CMK (cell line): ENCODE measurements at places on chromosomes 12 and 14.
A peak's percentile ranks its signal among the peaks of the same experiment; 100 is the strongest.

DNA sequence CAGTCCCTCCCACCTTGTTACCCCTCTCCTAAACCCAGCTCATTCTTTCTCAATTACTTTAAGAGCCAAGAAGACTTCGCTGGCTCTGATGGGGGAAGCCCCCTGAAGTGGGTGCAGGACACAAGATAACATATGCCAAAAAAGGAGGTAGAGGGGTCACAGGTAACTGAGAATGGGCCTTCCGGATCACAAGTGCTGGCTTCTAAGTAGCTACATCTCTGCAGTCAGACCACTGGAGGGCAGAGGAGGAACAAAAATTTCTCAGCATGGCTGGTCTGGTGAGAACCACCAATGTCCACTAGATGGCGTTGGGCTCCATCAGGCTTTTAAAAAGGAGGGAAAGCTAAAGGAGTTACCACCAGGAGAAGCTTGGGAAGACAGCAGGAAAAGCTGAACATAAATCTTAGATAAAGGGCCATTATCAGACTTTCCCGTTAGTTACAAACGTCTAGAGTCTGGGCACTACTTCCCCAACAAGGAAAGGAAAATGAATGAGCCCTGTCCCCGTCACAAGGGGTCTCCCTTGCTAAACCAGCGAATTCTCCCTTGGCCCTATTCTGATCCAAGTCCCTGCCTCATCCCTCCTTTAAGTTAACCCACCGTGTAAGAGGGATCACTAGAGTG, 11.6 kb upstream of the CDH24 start:
- DNase-seq = peak; percentile 51

- no peak for DNase-seq
Observed at GRCh38 chr14:91333650-91334039, 84.0 kb downstream of the CCDC88C start.

GRCh38 chr12:64753427-64753826, 5.8 kb downstream of the GNS start:
- DNase-seq = no peak

GRCh38 chr14:50608302-50608851, 48.4 kb downstream of the ATL1 start:
- DNase-seq = no peak

- no peak for DNase-seq
Observed at GRCh38 chr12:90987101-90987500, 17.7 kb downstream of the EPYC start.

- no peak for DNase-seq
Observed at GRCh38 chr14:22475381-22475780, 113.6 kb downstream of the DAD1 start.

DNA sequence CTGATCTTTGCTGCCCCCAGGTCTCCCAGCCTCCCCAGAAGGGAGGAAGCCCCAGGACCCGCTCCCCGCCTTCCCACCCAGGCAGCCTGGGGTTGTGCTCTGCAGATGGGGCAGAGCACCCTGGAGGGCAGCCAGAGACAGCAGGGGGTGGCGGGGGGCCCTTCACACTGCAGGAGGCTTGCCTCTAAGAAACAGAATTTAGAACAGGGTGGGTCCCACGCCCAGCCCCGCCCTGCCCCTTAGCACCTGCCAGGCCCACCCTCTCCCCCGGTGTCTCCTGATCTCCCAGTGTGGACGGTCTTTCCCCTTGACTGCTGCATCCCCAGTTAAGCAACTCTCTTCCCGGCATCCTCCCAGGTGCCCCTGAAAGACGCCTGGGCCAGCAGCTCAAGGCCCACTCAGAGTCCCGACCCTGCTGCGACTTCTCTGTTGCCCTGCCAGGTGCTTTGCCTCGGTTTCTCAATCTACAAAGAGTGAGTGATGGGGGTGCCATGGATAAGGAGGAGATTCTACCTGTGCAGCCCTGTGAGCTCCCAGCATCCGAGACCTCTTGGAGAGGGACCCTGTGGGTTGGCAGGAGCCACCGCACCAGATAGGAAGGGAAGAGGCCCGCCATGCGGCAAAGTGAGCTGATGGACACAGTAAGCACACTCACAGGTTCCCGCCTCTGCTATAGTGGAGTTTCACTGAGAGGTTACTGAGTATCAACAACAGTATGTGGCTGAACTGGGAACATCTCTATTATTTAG, 327.1 kb upstream of the FKBP4 start:
- DNase-seq = no peak

DNA sequence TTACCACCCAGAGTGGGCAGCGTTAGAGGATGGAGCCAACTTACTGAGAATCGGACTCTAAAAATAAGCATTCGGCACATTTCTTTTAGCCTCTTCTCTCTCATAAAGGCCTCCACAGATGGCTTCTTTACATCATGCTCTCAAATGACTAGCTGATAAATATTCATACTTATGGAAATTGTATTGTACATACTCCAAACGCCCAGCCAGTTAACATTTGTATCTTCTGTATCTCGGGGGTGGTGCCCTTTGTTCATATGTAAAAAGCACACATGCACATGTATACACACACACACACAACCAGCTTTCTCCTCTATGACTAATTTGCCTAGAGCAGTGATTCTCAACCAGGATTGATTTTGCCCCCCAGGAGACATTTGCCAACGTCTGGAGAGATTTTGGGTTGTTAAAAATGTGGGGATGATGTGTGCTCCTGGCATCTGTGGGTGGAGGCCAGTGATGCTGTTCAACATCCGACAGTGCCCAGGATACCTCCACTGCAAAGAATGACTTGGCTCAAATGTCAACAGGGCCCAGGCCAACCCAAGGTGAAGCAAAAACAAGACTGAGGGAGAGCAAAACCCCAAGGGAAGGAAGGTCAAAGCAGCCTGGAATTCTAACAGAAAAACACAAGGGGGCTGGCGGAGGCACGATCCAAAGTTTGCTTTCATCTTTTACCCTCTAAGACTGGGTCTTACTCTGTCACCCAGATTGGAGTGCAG, 15.2 kb upstream of the CDK2AP1 start:
- no peak for DNase-seq

DNA sequence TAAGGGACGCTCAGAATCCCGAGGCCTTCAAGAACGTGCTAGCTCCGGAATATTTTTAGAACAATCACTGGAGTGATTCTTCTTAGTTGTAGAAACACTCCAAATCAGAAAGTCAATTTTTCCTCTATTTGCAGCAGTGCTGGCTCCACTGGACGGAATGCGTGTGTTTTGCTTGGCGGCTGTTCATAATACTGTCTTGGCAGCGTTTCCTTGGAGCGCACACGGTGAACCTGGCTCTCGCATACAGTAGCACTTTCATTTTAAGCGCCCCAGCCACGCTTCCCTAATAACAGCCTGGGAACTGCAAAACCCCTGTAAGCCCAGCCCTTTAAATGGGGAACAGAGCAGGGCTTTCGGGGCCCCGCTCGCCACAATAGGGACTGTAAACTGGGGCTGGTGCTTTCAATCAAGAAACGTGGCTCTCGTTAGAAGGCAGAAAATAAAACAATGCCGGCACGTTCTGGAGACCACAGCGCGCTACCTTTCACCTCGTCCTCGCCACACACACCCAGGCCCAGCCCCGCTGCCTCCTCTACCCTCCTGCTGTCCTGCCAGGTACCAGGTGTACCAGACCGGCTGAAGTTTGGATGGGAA, 79.9 kb downstream of the BCL11B start:
- no peak for DNase-seq

DNA sequence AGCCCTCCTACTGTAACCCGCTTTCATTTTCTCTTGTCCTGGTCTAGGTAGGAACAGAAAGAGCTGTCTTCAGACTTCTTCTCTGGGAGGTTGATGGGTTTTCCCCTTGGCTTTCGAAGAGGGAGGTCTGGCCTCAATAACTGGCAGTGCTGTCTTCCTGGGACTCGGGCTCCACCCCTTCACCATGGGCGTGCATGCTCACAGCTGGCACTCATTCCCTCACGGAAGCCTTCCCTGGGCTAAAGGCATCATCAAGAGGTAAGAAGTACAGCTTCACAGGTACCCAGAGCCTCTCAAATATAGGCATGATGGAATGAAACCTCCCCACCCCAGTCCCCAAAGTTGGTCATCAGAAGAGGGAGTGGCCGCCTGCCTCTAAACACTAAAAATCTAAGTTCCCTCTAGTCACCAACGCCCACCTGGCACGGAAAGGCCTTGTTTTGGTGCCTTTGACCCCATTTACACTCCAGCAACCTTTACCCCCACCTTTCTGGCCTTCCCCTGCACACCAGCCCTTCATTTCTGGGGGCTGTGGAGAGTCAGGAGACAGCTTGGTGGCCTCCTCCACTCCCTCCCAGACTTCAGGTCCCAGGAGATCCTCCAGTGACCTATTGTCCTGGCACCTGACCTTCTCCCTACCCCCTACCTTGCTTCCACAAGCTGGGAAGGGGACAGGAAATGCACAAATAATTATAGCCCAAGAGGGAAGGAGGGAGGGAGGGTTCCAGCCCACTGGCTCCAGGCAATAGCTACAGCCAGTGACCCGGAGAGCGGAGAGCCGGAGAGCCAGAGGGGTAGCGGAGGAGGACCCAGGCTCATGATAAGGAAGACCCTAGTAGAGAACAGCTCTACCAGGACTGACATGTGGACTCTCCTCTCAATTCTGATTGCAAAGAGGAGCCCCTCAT, 2.8 kb downstream of the RAPGEF3 start:
- DNase-seq = no peak

DNA sequence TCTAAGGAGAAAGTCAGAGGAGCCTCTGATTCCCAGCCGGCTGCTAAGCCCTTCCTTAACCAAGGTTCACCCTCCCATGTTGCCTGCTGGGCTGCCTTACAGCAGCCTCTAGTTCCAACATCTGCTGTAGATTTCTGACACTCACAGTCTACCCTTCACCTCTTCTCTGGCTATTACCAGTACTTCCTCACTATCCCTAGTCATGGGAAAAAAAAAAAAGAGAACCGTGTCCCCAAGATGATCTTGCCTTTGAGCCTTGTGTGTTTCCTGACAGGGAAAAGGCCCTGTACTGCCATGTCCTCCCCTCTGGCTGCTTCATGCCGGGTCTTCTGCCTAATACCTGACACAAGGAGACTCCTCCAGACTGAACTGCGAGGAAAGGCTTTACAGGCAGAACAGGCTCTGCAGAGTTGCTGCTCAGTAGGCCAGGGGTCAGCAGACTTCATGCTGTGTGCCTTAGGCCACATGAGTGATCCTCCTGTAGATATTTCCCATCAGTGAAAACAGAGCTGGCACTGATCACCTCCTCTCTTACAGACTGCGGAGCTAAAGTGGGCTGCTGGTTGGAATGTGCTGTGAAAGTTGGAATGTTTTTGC, 46.8 kb downstream of the PRKCH start:
- DNase-seq = no peak

- DNase-seq = no peak
Observed at GRCh38 chr12:65827827-65828231, 3.5 kb downstream of the HMGA2 start.

DNA sequence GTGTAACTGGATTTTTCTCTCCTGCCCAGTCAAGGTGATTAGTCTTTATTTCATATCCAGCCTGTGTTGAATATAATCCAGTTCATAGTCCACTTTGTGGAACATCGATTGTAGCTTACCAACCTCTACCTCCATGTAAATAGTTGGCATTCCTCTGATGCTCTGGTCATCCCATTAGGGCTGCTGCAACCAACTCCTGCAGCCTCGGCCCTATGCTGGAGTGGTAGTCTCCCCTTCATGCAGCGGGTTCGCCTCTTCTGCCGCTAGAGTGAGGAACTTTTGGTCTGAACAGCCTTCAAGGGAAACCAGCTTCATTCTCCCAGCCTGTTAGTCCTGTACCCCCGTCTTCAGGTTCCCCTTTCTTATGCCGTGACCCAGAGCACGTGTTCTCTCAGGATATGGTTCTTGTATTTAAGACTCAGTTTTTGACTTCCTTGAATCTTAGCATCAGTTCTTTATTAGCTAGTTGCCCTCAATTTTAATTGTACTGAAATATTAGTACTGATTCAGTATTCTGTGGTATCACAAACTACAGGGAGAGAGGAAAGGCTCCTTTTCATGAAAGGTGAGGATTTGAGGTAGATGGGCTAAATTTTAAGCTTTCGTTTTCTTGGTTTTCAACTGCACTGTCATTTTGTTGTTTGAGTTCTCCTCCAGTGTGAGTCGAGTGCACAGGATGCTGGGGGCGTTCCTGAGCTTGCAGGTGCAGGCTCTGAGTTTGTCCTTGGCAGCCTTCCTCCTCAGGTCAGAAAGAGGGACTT, 33.2 kb downstream of the ZNF664 start:
- no peak for DNase-seq

DNA sequence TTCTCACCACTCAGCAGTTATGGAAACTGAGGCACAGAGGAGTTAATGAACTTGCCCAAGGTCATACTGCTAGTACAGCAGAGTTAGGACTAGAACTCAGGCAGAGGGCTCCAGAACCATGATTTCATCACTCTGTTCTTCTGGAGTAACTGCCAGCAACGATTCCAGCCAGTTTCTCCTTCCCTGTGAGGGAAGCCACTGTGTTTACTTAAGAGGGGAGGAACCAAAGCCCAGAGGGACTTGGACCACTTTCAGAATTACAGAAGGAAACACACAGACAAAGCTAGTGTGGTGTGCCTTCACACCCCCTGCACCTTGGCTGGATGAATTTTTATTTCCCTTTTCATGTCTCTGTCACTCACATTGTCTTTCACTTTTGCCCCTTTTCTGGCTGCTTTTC, 398.2 kb downstream of the DPF3 start:
- no peak for DNase-seq

- DNase-seq = no peak
Observed at GRCh38 chr14:104366931-104367865, 212.4 kb upstream of the C14orf180 start.

DNA sequence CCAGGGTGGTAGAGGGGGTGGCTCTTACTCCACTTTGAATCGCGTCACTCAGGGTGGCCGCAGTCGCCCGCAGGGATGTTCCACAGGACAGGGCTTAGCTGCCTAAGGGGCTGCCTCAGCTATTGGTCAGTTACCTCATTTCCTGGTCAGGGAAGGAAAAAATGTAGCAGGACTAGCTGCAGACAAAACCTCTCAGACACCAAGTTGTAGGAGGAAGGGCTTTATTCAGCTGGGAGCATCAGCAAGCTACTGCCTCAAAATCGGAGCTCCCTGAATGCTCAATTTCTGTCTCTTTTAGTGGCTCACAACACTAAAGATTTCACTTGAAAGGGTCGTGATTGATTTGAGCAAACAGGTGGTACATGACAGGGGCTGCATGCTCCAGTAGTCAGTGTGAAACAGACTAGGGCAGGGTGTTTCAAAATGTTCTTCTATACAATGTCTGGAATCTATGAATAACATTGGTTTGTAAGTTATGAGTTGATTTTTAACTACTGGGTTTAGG, 6.4 kb upstream of the CLEC6A start:
- DNase-seq = no peak

DNA sequence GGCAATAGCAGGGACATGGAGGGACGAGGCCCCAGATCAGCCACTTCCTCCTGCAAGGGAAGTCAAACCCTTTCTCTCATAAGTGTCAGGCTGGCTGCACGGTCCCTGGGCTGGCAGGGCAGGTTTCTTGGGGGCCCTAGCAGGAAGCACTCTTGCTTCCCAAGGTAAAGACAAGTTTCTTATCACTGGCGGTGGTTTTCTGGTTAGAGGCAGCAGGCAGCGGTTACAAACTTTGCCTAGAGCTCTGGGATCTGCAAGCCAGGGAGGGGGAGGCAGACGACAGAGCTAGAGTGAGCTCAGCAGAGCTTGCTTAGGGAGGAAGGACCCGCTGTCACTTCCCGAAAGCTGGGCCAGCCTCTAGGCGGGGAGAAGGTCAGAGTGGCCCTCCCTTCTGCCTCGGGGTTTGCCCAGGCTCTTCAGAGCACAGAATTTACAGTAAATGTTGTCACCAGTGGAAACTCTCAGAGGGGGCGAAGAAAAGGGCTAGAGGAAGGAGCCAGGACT, 20.4 kb downstream of the BATF start:
- peak; percentile 40 for DNase-seq

GRCh38 chr12:125503128-125503527, 437.9 kb downstream of the AACS start:
- no peak for DNase-seq
